ENCODE measurements at places on chromosomes 11 and 22. TPM values are rescaled to one million over a fixed set of nuclear protein-coding genes. Genes with fewer than 3 reads are reported as not detected.

The OR51D1 gene
- total RNA-seq: not detected

The UBQLN3 gene
- total RNA-seq: not detected

The C22orf15 gene
- total RNA-seq: 0.90 TPM

The APOL5 gene
- not detected for total RNA-seq

The C11orf24 gene
- 28.0 TPM for total RNA-seq

The NCAPH2 gene
- total RNA-seq: 138 TPM
